Naive B cell (primary cell): ENCODE measurements at places on chromosomes 2 and 18. TPM values are rescaled to one million over a fixed set of nuclear protein-coding genes. Genes with fewer than 3 reads are reported as not detected.

- DNase-seq, result no peak
Observed at GRCh38 chr2:52288596-52288995, 1256.7 kb upstream of the NRXN1 start.

DNA sequence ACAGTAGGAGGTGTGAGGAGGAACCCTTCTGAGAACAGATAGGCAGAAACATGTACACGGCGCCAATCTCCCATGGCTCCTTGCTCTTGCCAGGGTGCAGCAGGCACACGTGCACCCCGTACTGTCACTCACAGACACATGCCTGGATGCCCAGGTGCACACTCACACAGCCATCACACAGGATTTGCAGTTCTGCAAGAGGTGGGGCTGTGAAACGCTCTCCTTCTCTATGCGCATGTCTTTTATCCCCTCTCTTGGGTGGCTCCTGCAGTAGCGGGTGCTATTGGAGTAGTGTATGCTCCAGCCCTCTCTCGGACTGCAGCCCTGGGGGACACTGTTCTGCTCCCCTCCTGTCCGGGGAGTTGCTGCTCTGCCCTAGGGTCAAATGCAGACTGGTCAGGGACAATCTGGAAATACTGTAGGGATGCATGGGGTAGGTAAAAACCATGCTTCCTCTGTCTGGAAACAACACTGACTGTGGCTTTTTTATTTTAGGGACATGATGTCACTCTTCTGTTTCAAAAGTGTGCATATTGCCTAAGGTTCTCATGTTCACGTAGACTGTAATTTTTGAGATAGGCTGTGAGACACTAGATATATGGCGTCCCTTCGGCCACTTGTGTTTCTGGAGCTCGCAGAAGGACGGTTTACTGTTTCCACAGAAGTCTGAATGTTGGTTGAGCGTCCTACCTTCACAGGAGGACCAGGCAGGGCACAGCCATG lies 118.5 kb downstream of the PRKCE start:
- DNase-seq, result no peak

DNA sequence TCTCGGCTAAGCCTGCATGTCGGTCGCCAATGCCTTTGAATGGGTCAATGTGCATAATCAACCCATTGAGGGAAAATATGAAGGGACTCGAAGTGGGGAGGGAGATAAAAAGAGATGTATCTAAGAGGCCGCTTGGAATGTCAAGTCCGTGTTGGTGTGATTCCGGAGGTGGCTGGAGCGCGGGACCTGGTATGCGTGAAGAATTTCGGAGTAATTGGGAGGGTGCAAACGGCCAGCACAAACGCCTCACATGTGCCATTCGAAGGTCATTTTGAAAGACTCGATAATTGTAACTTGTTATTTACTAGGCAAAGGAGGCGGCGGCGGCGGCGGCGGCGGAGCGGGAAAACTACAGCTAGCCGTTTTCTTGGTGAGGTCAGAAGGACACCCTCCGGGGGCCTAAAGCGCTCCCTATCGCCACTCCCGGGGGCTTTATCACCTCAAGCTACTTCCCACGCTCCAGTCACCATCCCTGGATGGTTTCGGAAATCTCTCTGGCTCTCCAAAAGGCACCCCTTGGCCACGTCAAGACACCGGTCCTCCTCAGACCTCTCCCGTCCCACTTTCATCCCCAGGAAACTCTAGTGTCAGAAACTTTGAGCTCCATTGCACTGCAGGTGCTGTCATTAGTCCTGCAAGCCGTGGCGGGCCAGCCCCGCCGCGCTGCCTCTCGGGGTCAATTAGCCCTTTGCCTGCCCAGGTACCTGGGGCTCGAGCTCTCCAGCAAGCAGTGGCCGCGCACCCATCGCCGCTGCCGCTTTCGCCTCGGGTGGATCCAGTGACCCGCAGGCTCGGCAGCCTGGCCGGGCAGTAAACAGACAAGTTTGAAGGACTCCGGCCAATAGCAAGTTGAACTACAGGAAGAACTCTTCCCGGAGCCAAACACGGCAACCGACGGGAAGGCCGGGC lies 1.5 kb downstream of the ERBB4 start:
- no peak for DNase-seq

DNA sequence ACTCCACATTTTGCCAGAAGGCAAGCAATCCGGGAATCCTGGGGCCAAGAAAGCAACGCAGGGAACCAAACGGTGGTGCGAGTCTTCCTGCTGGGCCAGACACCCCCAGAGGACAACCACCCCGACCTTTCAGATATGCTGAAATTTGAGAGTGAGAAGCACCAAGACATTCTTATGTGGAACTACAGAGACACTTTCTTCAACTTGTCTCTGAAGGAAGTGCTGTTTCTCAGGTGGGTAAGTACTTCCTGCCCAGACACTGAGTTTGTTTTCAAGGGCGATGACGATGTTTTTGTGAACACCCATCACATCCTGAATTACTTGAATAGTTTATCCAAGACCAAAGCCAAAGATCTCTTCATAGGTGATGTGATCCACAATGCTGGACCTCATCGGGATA lies 26.8 kb downstream of the B3GNT2 start:
- no peak for DNase-seq

- no peak for DNase-seq
Observed at GRCh38 chr2:109689182-109689930, 75.2 kb downstream of the SOWAHC start.

DNA sequence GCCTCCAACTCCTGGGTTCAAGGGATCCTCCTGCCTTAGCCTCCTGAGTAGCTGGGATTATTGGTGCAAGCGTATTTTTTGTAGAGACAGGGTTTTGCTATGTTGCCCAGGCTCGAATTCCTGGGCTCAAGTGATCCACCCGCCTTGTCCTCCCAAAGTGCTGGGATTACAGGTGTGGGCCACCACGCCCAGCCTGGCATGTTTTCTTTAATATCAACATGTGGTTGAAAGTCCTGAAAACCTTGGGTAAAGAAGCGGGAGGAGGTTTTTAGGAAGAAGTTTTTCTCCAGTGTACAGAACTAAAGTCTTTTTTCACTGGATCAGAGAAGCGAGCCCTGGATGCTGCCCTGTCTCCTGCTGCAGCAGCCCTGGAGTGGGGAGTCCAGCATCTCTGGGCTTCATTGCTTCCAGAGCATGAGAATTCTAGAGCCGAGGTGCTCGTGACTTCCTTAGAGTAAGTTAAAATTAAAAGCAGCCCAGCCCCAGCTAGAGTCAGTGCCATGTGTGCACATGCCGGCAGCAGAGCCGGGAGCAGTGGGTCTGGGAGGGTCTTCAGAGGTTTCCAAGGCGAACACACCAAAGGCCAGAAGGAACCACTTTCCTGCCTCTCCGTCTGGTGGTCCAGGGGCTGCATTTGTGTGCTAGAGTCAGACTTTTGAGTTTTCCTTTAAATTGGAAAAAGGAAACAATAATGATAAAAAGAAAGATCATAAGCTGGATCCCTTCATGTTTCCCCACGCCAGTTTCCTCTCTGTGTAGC lies 31.2 kb downstream of the ITGB1BP1 start:
- no peak for DNase-seq

- DNase-seq, result no peak
Observed at GRCh38 chr2:229620289-229620688, 94.1 kb downstream of the DNER start.

DNA sequence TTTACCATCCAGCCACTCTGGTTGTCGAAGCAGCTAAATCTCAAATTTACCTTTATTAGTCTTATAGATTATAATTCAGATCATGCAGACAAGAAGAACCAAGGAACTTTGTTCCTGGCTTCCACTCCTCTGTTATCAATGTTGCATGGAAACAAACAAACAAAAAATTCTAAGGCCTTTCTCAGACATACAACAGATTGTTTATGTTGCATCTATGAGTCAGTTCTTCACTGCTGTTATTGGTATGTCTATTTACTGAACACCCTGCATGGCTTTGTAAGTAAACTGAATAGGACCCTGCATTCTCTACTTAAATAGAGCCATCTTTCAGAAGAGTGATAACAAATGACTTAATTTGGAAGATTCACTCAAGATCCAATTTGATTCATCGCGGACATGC lies 1.6 kb upstream of the ANKRD44 start:
- no peak for DNase-seq

The MC2R gene
- not detected for polyA plus RNA-seq
